Stimulated activated CD8-positive, alpha-beta memory T cell treated with anti-CD3 and anti-CD28 coated beads, Interleukin-15, amount 100 ng/mL, for 24 hours (primary cell): ENCODE measurements at places on chromosomes 2 and 18.

GRCh38 chr2:189595417-189595816, 14.8 kb upstream of the SLC40A1 start:
- no peak for DNase-seq

DNA sequence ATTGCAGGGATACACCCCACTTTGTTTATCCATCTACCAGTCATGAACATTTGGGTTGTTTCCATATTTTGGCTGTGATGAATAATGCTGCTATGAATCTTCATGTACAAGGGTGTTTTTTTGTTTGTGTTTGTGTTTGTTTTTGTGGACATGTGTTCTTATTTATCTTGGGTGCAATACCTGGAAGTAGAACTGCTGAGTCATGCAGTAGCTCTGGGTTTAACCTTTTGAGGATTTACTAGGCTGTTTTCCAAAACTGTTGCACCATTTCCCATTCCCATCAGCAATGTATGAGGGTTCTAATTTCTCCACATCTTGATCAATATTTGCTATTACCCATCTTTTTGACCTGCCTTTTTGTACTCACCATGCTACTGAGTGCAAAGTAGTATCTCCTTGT, 140.0 kb upstream of the CYP1B1 start:
- no peak for DNase-seq

GRCh38 chr2:231294116-231294515, 95.7 kb downstream of the ARMC9 start:
- DNase-seq, result no peak

GRCh38 chr2:237128026-237128703, 42.5 kb downstream of the COPS8 start:
- no peak for DNase-seq

- DNase-seq, result no peak
Observed at GRCh38 chr2:127605691-127606263, 40.2 kb upstream of the GPR17 start.

GRCh38 chr2:120520929-120521912, 175.3 kb downstream of the INHBB start:
- no peak for DNase-seq

DNA sequence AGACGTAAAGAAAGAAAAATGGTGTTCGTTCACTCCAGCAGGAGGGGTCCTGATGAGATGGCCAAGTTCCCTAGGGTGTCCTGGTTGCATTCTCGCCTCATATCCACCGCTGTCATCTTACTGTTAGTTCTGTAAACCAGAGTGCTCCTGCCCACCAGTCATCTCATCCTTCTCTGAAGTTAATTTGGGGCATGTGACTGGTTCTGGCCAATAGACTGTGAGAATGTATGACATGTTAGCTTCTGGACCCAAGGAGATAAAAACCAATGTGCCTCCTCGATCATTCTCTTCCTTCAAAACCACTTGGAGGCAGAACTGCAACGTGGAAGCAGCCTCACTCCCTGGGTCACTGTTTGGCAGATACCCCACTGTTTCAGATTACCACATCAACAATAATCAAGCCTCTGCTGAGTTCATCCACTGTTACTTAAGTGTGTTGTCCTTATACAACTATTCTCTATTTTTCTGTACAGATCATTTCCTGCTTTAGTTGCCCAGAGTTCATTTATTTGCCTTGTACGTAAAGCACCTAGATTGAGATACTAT, 759.1 kb downstream of the TSN start:
- no peak for DNase-seq

- DNase-seq, result no peak
Observed at GRCh38 chr2:16525265-16525887, 140.3 kb downstream of the CYRIA start.

DNA sequence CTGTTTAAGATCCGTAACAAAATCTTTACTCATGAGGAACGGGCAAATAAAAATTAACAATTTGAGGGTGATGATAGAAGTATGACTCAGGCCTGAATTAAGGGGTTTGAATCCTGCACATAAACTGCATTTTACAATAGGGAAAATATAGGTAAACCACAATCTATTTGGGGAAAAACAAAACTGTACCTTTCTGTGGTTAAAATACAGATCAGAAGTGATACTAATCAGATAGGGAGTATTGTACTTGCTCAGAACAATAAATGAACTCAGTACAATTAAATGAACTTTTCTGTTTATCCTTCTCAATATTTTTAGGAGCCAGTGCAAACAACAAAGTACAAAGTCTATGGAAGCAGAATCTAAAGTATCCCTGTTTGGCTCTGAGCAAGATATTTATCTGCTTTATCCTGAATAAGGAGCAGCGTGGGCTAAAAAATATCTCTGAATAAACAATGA, 287.3 kb downstream of the ZNF385B start:
- no peak for DNase-seq

- DNase-seq, result no peak
Observed at GRCh38 chr2:227179988-227180685, 15.7 kb downstream of the COL4A3 start.

DNA sequence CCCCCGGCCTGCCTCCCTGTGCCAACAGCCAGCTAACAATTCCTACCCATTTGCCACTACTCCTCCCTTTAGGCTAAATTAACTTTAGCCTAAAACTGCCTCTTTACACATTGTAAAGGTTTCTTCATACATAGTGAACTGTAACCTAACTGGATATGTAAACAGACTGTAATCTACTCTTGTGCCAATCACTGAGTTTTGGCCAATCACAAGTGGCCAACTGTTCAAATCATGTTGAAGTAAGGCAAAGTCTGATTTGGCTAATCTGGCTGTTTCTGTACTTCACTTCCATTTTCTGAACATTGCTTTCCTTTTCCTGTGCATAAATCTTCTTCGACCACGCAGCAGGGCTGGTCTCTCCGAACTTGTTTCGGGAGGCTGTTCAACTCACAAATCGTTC, 103.6 kb upstream of the LYPD6 start:
- no peak for DNase-seq

DNA sequence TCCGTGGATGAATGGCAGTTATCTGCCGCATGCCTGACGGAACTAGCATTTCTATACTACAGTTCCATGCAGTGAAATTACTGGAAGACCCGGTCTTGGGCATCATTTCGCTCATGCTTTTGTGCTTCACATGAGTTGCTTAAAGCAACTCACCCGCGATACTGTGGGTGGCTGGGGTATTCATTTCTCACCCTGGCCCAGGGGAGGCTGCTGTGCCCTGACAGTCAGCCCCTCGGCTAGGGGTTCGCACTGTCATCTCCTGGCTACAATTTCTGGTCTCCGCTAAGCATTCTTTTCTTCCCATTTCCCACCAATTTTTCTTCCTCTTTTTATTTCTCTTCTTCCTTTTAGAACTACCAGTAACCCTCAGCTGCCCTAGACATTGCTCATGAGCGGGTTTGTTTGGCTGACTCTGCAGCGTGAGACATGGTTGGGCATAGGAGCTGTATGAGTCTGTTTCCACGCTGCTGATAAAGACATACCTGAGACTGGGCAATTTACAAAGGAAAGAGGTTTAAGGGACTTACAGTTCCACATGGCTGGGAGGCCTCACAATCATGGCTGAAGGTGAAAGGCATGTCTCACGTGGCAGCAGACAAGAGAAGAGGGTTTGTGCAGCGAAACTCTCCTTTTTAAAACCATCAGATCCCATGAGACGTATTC, 16.5 kb upstream of the CNDP2 start:
- DNase-seq, result no peak

- DNase-seq, result no peak
Observed at GRCh38 chr2:190311893-190312634, 7.6 kb downstream of the HIBCH start.

- DNase-seq, result no peak
Observed at GRCh38 chr2:18614041-18614440, 24.7 kb upstream of the NT5C1B start.

GRCh38 chr2:68709421-68709911, 25.1 kb upstream of the ARHGAP25 start:
- DNase-seq, result no peak

- no peak for DNase-seq
Observed at GRCh38 chr18:11925800-11926481, 17.8 kb upstream of the MPPE1 start.

GRCh38 chr18:45571714-45572113, 43.6 kb upstream of the SLC14A2 start:
- no peak for DNase-seq

- no peak for DNase-seq
Observed at GRCh38 chr18:3794537-3795348, 344.8 kb downstream of the TGIF1 start.

DNA sequence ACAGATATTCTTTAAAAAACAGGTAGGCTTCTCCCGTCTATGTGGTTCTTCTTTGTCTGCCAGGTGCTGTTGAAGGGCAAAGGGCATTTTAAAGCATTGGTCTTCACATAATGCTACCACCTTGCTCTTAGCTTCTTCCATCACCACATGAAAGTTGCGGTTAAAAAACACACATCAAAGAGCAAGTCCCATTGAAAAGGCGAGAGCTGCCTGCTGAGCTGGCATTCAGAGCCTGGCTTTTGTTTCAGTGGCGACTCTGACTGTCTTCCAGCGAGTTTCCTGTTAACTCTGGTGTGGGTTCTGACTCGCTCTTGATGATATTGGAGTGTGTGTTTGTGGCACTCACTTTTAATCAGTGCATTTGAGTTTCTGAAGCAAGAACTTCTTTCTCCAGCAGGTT, 624.9 kb upstream of the FANCL start:
- DNase-seq, result no peak

DNA sequence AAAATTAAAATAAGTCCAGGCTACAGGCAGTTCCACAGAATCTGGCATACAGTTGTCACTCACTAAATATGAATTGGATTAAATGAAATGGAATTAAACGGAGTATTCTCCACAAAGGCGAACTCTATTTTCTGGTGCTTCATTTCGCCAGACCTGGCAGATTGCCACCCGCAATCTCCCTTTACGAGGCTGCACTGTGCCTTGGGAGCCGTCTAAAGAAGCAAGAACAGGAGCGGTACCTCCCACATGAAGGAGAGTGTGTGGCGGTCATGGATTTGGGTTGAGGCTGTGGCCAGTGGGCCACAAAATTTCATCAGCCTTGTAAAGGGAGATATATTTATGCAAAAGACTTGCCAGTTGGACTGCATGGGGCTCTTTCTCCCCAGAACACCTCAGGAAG, 151.0 kb downstream of the OSR1 start:
- no peak for DNase-seq

GRCh38 chr2:232361646-232362045, 16.9 kb upstream of the ALPP start:
- no peak for DNase-seq

DNA sequence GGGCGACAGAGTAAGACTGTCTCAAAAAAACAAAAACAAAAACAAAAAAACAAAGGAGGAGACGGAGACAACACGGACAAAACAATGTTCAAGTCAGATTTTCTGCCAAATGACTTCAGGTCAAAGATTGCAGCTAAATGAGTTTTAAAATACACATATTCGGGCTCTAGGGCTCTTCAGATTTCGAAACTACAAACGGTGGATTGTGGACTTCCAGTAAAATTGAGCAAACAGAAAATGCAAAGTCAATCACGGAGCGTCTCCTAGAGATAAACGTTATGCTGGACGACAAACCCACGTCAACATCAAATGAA, 558 bp downstream of the MRPS5 start:
- DNase-seq, result no peak

DNA sequence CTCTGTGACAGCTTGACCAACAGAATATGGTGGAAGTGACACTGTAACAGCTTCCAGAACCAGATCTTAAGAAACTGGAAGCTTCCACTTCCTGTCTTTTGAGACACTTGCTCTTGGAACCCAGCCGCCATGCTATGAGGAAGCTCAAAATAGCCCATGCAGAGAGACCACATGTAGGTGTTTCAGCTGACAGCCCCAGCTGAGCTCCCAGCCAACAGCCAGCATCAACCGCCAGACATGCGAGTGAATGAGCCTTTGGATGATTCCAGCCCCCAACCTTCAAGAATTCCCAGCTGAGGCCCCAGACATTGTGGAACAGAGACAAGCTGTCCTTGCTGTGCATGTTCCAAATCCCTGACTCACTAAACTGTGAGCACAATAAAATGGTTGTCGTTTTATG, 27.9 kb downstream of the ACVR1 start:
- no peak for DNase-seq

GRCh38 chr18:79924814-79925731, 26.4 kb downstream of the SLC66A2 start:
- no peak for DNase-seq

DNA sequence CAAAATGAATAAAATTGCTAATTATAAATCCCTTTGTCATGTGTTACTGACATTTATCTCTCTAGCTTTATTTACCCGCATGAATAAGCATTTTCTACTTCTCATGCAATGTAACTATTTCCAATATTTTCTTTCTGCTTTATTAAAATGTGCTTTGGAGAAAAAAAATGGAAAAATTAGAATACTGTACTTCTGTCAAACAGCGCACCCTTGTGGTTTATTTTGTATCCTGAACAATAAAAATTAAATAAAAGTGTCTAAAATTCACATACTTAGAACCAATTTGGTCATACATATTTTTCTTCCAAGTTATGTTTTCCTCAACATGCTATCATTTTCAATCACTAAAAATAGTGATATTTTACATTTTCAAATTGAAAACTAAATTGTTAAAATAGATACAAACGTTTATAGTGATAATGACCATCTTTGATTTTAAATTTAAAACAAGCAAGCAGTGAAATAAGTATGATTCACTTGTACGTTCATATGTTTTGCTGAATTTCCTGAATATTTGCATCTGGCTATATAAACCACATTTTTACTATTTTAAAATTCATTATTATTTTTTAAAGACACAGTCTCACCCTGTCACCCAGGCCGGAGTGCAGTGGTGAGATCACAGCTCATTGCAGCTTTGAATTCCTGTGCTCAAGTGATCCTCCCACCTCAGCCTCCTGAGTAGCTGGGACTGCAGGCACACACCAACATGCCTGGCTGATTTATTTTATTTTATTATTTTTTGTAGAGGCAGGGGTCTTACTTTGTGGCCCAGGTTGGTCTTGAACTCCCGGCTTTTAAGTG, 95.9 kb upstream of the GRB14 start:
- DNase-seq, result no peak
